CD4-positive, alpha-beta T cell treated with Interleukin-15 for 1 hour (primary cell): ENCODE measurements at places on chromosomes 2 and 18.

GRCh38 chr2:212994976-212995375, 156.4 kb downstream of the IKZF2 start:
- DNase-seq, result no peak

DNA sequence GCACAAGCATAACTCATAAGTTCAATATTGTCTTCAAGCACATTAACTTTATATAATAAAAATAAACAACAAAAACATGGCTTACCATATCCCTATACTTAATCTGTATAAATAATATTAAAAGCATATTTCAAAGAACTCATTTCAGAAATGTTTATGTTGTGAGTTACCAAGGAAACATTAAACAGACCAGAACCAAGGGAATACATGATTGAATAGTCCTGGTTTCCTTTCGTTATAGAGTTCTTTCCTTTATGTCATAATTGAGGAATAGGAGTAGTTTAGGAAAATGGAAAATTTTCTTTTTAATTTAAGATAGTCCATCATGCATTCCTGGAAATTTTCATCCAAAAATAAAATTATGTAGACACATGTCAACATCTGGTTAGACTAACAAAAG, 343.0 kb downstream of the ERBB4 start:
- no peak for DNase-seq

DNA sequence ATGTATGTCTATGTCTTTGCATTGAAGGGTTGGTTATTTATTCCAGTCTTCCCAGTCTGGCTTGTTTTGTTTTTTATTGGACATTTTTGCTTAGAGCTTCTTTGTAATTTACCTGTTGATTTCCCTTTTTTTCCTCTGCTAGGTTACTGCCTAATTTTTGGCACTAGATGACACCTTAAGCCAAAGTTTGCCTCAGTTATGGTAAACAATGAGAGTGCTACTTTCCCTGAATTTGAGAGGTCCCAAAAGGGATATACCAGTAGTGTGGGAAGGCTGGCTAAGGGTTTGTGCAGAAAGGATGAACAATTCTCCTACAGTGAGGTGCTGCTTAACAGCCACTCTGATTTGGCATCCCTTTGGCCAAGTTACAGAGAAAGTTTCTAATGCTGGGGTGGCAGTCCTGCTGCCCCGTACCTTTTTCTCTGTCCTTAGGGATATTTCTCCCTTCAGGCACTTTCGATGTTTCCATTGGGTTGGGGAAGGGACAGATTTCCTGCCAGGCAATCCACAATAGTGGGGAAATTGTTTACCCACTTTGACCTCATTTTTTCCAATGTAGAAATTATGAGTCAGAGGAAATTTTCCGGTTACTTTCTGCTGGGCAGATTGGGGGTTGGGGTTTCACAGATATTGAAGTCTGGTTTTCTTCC, 354.9 kb downstream of the PTPRM start:
- no peak for DNase-seq

DNA sequence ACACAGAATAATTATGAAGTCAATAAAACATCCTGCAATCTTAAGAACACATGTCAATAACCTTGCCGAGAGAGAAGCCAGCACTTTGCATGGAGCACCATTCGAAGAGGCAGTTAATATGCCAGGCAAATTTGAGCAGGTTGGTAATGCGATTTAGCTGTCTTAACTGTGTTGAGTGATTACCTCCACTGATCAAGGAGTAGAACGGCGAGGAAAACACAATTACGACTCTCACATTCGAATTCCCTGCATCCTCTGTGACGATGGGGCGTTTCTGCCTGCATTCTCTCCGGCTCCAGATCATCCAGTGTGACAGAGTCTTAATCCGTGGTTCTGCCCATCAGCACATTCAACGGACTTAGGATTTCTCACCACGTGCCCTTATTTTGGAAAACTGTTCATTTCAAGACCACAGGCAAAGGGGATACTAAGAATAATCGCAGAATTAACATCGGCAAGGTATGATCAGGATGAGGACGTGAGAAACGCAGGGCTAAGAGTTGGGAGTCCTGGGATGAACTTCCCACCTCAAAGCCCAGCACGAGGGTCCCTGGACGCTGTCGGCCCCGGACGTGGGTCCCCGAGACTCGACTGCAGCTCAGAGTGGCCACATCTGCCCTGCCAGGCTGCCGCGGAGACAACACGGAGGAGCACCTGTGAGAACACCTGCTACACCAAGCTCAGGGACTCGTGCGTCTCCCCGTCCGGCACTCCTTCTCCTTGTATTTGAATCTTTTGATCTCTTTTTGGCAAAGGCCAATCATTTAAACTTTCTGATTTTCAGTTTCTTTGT, 499.2 kb upstream of the SALL3 start:
- DNase-seq, result no peak

GRCh38 chr2:121746071-121746578, 9.3 kb upstream of the TSN start:
- no peak for DNase-seq

DNA sequence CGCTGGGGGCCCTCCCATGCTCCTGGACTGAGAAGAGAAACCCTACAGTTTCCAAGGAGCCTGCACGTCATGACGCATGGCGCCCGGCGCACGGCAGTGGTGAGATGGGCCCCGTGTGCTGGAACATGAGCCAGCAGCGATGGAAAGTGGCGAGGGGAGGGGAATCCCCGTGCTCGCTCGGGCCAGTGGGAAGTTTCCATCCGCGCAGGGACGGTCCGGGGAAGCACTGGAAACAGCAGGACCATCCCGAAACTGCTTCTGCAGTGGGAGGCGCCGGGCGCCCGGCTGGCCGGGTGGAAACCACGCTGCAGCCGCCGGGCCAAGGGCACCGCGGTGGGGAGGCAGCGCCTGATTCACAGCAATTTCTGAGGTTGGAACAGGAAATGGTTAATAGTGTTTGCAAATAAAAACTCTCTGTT, 4.9 kb upstream of the PDCD1 start:
- no peak for DNase-seq

- DNase-seq, result no peak
Measured at GRCh38 chr2:151258121-151258520, 3.5 kb downstream of the RBM43 start.

DNA sequence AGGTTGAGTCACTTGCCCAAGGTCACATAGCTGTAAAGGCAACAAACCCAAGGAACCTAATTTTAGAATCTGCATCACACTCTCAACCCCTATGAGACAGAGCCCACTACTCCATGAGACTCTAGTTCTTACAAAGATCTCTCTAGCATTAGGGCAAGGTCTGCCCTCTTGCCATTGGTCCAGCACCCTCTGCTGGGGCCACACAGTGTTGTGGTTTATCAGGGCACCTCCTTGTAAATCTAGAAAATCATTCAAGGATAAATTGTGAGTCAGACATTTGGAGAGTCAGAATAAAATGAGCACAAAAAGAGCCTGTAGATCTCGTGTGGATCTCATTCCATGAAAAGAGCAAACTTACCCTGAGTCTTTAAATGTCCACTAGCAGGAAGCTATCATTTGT, 91.2 kb downstream of the SLC8A1 start:
- DNase-seq, result no peak

GRCh38 chr2:3251946-3252345, 125.7 kb downstream of the EIPR1 start:
- DNase-seq, result no peak

GRCh38 chr18:8084160-8084559, 517.0 kb downstream of the PTPRM start:
- no peak for DNase-seq

GRCh38 chr18:46236156-46236555, 132.0 kb downstream of the HAUS1 start:
- no peak for DNase-seq

DNA sequence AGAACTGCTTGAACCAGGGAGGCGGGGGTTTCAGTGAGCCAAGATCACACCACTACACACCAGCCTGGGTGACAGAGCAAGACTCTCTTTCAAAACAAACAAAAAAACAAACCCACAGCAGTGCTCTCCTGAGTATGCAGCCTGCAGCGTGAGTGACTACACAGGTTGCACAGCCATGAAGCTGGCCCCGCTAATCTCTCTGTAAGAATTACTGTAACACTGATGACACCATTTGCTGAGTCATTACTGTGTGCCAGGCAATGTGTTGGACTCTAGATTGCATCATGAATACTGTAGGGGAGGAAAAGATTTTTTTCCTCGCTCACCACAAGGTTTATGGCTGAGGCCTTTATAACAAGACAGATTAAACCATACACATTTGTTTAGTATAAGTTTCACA, 118.6 kb upstream of the ATP8B1 start:
- DNase-seq, result no peak

GRCh38 chr2:127645395-127646291, at the start of gene GPR17:
Gene GPR17, plus strand, starts transcription at chr2:127646153. Its CDS starts 4,583 bp downstream, at chr2:127650736.
- DNase-seq, result no peak
